ENCODE measurements at places on chromosomes 5 and 9.
A peak's percentile ranks its signal among the peaks of the same experiment; 100 is the strongest.

DNA sequence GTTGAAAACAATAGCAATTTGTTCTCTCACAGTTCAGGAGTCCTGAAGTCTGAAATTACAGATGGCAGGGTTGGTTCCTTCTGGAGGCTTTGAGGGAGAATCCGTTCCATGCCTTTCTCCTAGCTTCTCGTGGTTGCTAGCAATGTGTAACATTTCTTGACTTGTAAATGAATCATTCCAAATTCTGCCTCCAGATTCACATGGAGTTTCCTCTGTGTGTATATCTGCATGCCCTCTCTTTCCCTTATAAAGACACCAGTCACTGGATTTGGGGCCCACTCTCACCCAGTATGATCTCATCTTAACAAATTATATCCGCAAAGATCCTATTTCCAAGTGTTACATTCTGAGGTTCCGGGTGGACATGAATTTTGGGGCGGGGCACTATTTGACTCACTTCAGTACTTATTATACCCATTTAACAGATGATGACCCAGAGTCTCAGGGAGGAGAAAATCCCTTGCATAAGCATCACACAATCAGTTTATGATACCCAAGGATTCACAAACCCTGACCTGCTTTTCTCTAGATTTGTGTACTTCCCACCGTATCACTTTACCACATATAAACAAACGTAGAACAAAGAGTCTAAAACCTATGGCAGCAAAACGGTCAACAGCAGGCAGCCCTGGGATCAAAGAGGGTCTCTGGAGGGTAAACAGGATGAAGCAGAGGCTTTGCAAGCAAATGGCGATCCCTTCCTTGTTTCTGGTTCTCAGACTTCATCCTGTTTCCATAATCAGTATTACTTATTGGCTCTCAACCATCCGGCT lies 93.7 kb downstream of the C9orf152 start:
- no peak for DNase-seq

DNA sequence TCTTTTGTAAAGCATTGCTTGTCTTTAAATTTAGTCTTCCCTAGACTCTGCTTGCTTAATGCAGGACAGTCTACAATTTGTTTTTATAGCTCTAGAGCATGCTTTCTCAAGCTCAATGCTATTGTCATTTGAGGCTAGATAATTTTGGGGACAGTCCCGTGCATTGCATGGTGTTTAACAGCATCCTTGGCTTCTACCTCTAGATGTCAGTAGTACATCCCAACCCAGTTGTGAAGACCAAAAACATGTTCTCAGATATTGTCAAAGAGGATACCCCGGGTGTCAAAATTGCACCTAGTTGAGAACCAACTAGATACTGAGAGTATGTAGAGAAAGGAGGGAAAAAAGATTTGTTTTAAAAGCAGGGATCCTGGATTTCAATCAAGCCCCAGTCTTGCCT lies 277.5 kb downstream of the CEMIP2 start:
- DNase-seq: peak; percentile 13

DNA sequence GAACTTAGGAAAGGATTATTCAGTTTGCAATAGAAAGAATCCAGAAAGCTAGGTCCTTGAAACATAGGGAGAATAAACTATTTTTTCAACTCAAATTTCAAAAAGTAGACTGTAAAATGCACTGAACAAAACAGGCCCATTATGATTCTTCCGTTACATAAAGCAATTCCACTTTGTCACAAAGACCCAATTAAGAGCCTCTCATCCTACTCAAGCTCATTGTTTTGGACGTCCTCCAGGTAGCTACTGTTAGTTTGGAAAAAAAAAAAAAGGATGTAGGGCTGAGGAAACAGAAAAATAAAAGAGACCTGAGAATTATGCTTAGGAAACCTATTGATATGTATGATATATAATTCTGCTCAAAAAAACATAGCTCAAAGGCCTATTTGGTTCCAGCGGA lies 74.0 kb downstream of the DIRAS2 start:
- no peak for DNase-seq

DNA sequence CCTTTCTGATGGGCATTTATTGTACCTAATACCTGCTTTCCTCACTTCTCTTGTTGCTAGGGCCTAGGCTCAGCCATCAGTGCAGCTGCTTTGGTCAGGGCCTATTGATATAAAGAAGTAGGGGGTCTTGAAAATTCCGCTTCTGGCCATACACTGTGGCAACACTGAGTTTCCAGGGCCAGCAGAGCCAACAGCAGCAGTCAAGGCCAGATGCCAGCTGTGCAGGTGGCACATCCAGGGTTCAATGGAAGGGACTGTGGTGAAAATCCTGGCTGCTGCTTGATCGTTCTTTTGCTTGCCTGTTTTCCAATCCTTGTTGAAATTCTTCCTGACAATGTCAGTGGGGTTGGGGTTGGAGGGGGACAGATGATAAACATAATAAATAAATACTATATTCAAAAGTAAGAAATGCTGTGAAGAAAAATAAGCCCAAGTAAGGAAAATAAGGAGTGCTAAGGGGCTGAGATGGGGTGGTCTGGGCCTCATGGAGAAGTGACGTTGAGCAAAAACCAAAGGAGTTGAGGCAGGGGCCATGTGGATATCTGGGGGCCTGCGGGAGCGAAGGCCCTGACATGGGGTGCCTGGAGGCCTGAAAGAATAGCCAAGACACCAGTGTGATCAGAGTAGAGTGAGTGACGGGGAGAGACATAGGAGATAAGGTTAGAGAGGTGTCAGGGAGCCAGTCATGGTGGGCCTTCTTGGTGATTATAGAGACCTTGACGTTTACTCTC lies 91.0 kb upstream of the ALDH1B1 start:
- no peak for DNase-seq

- DNase-seq: no peak
Observed at GRCh38 chr5:121377461-121377860, 474.2 kb upstream of the FTMT start.

GRCh38 chr5:1789834-1790471 lies 9.7 kb downstream of the MRPL36 start:
- DNase-seq: peak; percentile 79

DNA sequence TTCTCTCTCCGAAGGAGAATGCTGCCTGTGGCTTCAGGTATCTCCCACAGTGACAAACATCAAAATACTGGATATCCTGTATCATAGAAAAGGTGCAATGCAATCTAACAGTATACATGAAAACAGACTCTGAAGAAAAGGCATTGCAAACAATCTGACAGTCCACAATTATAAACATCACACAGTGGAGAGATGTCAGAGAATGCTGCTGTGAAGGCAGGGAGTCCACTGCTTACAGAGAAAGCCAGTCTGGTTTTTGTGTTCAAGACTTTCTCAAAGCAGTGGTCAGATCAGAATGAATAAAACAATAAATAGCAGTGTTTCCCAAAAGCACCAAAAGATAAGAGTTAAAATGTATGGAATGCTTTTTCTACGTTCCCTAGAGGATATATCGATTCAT lies 28.7 kb downstream of the TTC23L start:
- DNase-seq: no peak

DNA sequence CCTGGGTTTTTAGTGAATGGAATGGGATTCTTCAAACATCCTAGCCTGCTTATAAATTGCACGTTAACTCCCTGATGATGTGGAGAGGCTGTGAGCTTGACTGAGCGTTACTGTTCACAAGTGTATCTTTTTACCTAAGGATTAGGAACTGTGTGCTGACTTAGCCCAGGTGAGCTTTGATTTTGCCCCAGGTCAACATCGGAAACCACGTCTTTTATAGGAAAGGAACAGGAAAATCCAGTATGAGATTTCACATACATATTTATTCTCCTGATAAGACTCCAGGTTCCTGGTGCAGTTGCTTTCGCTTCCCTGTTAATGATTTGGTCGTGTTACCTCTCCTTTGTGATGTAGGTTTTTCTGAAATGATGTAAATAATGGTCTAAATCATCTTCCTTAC lies 103.2 kb upstream of the BASP1 start:
- DNase-seq: no peak

DNA sequence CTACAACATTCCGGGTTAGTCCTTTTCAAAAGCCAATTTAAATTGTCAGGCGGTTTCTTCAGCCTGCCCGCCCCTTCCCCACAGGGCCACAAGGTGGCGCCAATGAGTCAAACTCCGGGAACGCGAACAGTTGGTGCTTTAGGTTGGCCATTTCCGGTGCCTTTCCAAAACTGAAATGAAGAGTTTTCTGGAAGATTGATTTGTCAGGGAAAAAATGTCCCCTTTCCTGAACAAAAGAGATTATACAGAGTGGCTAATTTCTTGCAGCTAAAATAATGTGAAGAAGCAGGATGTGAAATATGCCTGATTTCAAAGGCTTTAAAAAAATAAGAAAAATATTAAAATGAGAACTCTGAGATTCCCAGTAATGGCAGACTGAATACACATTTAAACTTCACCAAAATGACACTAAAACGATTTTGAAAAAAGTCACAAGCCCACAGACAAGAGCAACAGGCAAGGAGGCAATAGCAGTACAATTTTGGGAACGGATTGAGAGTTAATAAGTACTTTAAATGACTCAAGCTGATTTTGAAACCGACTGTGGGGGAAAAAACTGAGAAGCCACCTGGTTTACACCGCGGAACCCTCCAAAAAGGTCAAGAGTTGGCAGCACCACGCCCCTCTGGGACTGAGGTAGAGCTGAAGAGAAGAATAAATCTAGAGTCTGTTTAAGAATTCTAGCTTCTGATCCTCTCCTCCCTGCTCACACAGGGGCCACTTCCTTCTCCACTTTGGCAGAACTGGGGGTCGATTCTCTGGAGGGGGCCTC lies 45.7 kb downstream of the SLC46A2 start:
- peak; percentile 79 for DNase-seq

DNA sequence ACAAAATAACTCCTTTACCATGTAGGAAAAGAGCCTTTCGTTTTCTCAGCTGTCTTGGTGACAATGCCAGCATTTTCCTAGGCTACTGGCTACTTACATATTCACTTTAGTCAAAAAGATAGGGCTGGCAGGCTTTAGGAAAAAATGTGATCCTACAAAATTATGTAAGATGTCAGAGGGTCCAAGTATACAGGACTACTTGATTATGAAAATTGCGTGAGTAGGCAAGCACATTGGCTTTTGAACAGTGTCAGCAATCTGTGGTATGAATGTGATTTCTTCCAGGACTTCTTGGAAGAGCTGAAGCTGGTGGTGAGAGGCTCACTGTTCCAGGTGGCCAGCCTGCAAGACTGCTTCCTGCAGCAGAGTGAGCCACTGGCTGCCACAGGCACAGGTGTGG lies 22.8 kb downstream of the THBS4 start:
- no peak for DNase-seq

- DNase-seq: peak; percentile 65
Observed at GRCh38 chr9:5586391-5586802, 42.5 kb upstream of the RIC1 start.

- DNase-seq: no peak
Observed at GRCh38 chr5:1959725-1960581, 77.2 kb upstream of the IRX4 start.

DNA sequence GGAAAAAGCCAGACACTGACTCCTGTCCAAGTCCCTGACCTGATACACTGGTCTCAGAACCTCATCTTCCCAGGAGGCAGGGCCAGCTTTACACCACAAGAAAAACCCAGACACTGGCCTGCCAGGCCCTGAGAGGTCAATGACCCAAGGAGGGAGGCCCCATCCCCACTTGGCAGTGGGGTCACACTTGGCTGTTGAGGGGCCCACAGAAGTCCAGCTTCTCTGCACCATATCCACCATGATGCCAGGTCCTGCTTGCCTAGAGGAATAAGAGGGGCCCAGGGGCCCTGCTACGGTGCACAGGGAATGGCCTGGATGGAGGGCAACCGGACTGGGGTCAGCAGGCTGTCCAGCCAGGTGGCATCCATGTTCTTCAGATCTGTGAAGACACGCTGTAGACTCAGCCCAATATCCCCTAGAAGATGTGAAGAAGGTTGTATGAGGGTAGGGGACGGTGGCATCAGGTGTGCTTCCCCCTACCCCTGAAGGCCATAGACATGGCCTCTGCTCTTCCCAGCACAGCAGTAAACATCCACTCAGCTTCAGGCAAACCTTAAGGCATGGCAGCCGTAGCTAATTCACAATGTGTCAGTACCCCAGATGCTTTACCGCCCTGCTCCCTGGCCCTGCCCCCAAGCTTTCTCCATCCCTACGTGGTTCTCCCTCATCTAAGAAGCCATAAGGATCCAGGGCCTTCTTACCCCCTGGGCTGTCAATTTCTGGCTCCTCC lies 6.7 kb downstream of the IRF1 start:
- no peak for DNase-seq

DNA sequence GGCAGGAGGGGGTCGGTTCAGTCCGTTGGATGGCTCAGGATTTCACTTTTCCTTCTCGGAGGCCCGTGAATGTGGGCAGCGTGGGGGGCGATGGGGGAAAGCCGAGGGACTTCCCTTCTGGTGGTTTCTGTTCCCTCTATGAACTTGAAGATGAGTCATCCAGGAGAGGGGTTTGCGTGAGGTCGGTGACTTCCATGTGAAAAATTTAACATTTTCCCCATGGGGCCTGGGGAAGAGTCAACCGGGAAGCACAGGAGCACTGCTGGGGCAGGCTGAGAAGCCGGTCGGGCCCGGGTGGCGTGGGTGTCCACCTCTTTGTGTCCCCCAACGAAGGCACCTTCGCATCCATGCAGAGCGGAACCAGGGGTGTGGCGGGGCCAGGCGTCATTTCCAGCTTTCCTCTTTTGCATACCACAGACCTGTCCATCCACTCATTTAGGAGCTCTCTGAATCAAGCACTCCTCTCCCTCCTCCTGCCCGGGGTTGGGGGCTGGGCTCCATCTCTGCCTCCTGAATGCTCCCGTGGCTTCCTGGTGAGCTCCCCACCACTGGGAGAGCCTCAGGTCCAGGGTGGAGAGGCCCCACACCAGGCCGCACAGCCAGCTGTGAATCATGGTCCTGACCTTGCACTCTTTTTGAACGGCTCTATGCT lies 68.4 kb downstream of the ANKRD33B start:
- peak; percentile 53 for DNase-seq

GRCh38 chr5:139985733-139986132 lies 57.4 kb downstream of the NRG2 start:
- DNase-seq: peak; percentile 58

DNA sequence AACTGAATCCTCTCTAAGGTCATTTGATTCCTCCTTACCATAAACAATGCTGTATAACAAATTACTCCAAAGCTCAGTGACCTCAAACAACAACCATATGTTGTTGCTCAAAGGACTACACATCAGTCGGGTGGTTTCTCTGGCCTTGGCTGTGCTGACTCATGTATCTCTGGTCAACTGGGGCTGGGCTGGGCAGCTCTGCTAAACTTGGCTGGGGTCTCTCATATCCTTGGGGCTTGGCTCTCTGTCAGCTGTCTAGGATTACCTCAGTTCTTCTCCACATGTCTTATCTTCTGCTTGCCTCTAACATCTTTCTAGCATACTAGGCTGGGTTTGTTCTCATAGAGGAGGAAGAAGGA lies 86.4 kb downstream of the GALNT10 start:
- DNase-seq: peak; percentile 97

DNA sequence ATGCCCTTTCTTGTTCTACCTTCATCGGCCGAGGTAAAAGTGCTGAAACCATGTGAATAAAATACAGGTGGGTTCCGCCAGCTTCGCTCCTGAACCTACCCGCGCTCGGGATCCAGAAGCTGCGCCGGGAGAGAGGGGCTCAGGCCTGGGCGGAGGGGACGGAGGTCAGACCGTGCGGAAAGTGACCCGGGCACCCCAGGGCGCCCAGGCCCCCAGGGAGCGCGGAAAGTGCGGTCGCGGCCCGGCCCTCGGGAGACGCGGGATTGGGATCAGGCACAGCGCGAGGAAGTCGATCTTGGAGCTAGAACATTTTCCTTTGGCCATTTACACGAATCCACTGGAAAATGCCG lies 329 bp downstream of the SYK start:
- no peak for DNase-seq

- DNase-seq: no peak
Observed at GRCh38 chr9:87849144-87849758, 33.4 kb upstream of the SPATA31E1 start.

All from choroid plexus epithelial cell (primary cell).